ENCODE measurements at places on chromosomes 12 and 14.

GRCh38 chr12:90331821-90332220 is 623.2 kb downstream of the CCER1 start:
- DNase-seq = no peak

DNA sequence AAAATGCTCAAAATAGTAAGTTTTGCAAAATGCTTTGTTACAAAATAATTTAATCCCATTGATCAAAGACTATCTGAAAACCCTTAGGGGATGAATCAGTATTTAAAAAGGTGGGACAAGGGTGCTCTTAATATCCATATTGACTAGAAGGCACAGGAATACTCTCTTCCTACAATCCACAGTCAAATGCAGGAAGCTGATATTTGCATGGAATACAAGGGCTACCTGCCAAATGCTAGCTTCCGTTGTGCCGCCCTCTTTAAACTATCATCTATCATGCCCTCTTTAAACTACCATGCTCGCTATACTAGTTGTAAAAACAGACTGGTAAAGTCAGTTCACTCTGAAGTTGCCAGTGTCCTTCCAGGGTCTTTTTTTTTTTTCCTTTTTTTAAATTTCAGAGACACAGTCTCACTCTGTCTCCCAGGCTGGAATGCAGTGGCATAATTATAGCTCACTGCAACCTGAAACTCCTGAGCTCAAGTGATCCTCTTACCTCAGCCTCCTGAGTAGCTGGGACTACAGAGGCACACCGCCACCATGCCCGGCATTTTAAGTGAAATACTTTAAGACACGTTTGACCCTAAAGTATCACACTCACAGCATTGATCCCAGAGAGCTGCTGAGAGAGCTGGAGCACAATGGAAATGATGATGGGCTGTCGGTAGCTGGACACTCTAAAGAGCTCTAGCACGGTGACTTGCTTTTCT is 6.7 kb downstream of the SLC2A3 start:
- DNase-seq = no peak

DNA sequence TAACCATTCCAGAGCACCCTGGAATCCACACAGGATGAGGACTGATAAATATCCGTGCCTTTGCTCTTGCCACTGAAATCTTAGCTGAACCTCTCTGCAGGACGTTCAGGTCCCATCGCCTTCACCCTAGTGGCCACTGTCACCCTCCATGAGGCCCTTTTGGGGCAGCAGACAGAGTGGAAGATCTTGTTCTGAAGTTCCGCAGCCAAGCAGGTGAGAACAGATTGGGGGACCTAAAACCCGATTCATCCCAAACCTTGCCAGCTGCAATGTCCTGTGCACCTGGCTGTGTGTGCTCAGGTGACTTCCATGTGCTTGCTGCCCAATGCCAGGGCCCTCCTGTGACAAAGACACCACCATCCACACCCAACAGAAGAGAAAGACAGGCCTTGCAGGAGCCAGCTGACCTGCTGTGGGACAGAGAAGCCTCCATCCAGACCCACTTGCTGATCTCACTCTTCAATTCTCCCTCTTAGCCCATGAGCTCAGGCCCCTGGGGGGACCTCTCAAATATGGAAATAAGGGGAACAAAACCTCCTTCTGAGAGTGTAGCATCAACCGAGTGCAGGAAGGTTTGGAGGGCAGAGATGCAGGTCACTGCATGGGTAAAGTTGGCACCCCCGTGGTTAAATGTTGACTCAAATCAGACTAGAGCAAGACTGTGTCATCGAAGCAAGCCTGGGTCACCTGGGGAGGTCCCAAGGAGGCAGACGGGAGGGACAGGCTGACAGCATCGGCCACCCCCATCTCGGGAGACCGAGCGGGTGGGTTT is 308.7 kb upstream of the DIO3 start:
- DNase-seq = no peak

DNA sequence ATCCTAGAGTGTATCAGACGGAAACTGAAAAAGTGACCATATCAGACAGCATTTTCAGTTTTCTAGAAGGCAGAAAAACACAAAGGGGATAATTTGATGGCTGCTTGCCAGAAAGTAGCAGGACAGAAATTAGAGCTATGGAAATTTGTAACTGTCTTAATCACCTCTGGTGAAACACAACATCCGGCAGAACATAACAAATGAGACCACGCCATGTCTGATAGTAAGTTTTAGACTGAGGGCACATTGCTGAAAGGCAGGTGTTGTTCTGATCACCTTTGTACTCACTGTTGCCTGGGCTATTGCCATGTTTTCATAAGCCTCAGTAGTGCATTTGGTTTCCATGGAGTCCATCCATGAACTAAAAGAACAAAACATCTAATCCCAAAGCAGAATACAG is 290.3 kb downstream of the PAWR start:
- no peak for DNase-seq

DNA sequence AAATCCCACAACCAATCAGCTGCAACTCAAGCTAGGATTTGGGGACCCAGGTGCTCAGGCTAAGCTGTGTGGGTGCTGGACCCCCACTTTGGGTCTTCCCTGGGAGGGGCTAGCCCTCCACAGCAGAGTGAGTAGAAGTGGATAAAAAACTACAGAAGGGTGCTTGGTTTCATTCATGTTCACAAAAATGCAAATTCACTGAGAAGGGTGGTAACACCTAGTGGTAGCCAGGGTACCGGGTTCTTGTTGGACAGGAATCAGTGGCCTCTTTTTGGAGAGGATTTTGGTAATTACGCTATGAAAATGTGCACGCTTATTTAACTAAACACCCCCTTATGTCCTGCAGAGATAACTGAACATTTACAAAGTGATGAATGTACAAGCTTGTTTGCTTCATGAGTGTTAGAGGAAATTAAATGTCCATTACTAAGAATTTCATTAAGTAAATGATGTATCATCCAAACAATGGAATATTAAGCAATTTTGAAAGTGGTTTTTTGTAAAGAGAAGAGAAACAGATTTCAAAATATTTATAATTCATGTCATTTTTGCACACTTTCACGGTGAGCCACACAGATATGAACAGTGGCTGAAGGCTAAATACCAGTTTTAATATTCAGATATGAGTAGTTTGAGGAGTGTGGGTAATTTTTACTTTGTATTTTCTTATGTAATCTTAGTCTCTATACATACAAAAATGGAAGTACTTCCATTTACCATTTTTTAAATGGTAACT is 78.3 kb downstream of the DDX51 start:
- DNase-seq = no peak

DNA sequence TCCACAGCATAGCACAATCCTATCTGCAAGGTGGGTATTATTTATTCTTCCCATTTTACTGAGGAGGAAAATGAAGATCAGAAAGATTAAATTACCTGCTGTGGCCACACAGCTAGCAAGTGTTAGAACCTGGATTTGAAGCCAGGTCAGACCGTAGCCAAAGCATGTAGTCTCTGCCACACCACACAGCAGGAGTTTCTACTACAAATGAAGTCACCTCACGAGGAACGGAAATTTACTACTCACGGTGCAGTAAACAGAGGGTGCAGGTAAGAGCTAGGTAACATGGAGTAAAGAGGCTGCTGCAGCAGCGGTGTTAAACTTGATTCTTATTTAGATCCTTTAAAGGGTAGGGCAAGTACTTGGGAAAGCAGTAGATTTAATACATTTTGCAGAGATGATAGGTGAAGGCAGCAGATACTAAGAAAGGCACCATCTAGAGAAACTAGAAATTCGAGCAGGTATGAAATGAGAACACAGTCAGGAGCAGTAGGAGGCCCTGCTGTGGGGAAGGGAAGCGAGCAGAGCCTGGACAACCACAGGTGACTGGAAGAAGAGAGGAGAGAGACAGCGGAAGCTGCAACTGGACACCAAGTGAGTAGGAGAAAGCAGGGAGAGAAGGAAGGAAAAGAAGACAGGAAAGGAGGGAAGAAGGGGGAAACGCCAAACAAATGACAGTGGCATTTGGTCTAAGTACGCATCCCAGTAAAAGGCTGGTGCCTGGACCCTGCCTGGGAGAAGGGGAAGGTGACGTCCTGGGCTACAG is 21.5 kb downstream of the SPTB start:
- DNase-seq = no peak

DNA sequence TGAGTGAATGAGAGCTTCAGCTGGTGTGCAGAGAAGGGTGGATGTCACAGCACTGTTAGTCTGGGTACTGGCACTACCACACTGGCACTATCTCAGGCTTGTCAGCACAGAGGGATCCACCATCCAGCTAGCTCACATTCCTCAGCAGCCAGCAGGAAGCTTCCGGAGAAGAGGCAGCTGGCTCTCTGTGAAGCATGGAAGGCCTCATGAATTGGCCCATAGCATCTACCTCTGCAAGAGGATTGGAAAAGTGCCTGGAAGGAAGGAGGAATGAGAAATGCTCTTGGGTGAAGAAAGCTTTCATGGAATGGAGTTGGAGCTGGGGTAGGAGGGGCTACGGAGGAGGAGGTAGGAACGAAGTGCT is 9.9 kb downstream of the KRT83 start:
- no peak for DNase-seq

GRCh38 chr14:51604073-51604472 is 47.6 kb upstream of the FRMD6 start:
- no peak for DNase-seq

- DNase-seq = no peak
Measured at GRCh38 chr14:27050208-27050607, 452.4 kb upstream of the NOVA1 start.

DNA sequence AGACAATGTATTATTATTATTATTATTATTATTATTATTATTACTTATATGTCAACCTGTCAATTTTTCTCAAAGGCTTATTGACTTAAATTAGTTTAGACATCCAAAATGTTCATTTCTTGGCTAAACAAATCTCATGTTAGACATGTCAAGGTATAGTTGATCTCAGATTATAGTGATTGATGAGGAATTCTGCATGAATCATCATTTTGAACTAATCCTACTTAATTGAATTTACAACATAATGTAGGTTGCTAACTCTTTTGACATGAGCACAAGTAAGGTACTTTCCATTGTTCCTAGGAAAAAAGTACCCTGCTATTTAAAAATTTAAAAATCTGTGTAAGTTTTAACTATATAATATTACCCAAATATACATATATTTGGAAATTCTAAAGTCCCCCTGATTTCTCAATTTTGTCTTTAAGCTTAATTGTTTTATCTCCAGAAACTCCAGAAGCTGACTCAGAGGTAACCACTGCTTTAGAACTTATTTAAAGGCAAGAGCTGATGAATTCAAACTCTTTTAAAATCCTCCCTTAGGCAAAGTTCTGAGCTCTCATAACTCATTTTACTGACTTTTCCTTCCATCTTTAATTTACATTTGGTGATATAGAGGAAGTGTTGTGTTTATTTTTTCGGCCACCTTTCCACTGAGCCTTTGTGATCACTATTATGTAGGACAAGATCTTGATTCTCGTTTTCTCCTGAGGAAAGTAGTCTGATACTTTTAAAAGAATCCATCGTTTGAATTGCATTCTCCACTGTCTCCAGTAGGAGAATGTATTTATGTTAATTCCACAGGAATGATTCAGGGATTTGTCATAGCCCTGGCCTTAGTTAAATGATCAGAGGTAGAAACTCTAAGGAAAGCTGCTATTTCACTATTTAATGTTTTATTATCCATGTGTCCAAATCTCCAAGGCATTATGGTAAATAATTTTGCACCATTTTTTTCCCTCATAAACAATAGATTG is 1304.5 kb downstream of the AACS start:
- no peak for DNase-seq

GRCh38 chr14:69226736-69227135 is 33.2 kb upstream of the GALNT16 start:
- no peak for DNase-seq

GRCh38 chr14:24032727-24033418 is 18.9 kb upstream of the CARMIL3 start:
- DNase-seq = no peak
